CD8-positive, alpha-beta memory T cell (primary cell): ENCODE measurements at places on chromosomes 7 and 10.
A peak's percentile ranks its signal among the peaks of the same experiment; 100 is the strongest.

GRCh38 chr10:69317626-69318105 is 39.4 kb downstream of the HK1 start:
- DNase-seq = no peak

DNA sequence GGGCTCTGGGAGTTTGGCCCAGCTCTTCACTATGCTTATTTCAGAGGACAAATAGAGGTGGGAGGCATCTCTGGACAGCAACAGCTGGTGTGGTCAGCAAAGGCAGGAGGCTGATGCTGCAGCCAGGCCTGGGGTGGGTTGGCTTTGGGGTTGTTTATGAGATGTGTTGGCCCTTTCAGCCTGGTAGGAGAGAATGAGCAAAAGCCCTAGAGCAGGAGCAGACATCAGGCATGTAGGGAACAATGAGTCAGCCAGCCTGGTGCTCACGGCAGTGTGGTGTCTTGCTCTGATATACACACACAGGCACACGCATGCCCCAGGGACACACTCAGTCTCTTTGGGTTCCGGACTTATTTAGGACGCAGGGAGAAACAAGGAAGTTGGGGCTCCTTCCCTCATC is 157.1 kb downstream of the PRKCQ start:
- no peak for DNase-seq

DNA sequence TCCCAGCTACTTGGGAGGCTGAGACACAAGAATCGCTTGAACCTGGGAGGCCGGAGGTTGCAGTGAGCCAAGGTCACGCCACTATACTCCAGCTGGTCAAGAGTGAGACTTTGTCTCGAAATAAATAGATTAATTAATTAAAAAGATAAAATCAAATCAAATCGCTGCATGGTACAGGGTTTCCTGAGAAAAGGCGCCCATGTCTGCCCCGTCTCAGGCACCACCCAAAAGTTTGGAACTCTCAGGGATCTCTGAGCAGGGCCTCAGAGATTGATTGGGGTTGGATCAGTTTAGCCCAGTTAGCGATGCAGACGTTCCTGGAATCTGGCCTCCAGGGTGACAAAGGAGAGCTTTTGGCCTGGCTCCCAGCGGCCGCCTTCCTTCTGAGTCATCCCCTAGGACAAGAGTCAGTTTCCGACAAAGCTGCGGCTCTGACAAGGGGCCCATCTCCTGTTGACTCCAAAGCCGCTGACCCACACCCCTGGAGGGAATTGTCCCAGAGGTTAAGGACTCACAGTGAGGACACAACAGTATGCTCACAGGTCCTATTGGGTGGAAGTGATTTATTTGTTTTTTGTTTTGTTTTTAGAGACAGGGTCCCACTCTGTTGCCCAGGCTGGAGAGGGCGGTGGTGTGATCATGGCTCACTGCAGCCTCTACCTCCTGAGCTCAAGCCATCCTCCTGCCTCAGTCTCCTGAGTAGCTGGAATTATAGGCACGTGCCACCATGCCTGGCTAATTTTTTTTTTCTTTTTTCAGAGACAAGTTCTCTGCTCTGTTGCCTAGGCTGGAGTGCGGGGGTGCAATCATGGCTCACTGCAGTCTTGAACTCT is 6.8 kb downstream of the ORAI2 start:
- DNase-seq = no peak

DNA sequence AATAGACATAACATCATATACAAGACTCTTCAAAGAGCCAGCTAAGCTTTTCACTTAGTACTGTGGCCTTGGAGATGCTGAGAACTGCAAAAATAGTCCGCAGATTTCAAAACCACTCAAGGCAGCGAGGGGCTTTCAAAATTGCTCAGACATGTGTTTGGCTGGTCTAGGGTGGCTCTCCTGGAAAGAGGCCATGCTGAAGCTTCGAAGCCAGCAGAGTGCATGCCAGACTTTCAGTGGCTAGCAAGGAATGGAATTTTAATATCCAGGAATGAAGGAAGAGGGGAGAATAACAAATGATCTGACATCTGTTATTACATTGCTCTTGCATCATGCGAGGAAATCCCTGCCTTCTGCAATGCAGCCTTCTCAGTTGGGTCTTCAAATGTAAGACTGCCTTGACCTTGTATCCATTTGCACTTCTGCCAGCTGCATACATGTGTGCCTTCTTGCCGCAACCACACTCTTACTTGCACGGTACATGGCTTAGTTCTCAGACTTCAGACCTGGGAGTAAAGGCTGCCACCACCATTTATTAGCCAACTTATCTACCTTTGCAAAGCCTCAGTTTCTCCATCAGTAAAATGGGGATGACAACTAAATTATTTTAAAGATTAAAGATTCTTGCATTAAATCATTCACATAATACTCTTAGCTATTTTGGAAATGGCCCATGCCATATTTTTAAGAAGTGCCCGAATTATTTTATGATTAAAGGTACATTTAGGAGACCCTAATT is 55.9 kb downstream of the ITIH5 start:
- no peak for DNase-seq

DNA sequence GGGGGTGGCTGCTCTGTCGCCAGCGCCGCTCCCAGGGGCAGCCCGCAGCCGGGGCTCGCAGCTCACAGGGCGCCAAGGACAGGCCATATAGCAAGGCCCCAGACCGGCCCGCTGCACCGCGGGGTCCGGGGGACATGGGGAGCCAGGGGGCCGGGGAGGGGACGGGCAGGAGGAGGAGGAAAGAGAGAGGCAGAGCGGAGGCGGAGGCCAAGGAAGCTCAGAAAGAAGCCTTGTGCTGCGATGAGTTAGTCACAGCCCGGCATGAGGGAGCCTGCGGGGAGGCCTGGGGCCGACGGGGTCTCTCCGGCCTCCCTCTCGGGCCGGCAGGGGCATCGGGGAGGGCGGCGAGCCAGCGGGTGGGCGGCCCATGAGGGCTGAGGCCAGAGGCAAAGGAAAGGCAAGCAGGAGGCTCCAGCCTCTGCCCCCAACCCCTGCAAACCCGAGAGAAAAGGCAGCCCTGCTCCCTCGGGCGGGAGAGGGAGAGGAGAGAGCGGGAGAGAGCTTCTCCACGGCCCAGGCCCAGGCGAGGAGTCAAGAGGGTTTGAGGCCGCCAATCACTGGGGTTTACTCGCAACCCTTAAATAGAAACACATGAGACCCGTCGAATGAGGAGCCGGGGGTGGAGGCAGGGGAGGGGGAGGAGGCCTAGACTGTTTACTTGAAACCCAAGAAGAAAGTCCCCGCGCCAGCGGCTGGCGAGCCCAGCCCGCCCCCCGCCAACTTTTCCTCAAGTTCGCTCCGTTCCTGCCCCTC is 167.9 kb downstream of the NEURL1 start:
- DNase-seq = peak; percentile 47
